ENCODE measurements at places on chromosomes 16 and 17.
A peak's percentile ranks its signal among the peaks of the same experiment; 100 is the strongest.

DNA sequence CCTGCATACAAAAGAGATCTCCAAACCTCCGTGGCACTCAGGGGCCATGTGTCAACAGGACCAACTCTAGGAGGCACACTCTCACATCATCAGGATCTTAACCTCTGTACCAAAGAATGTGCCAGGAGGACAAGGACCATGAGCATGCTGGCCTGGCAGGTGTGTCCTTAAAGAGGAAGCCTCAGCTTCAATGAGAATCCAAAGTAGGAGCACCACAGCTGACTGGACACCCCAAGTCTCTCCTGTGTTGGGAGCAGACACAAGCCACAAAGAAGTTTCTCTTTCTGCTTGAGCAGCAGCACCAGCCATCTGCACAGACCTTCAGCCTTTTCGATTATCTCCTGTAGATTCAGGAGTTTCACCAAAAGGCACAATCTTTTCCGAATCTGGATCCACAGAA, 1734.5 kb downstream of the TP53TG3F start:
- no peak for DNase-seq

- DNase-seq, result no peak
These were observed 9.8 kb upstream of the PLK1 start for GRCh38 chr16:23668873-23669272.

- DNase-seq, result no peak
These were observed 4.4 kb upstream of the LHX1 start for GRCh38 chr17:36932694-36933511.

DNA sequence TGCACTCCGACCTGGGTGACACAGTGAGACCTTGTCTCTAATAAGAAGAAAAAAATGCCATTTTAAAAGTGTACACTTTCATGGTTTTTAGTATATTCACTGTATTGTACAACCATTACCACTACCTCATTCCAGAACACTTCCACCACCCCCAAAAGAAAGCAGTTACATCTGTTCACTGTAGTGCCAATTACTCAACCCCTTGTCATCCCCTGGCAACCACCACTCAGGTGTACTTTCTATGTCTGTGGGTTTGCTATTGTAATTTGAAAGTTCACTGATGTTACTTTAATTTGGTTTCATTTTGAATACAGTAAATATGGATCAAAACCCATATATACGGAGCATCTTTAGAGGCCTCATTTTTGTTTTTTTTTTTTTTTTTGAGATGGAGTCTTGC, 6.1 kb downstream of the ZG16 start:
- DNase-seq, result peak; percentile 47

GRCh38 chr16:3654249-3654991, at the start of gene DNASE1:
Gene DNASE1 (plus strand): TSS chr16:3654691. CDS start chr16:3655374, 683 bp downstream.
- DNase-seq, result peak; percentile 65

DNA sequence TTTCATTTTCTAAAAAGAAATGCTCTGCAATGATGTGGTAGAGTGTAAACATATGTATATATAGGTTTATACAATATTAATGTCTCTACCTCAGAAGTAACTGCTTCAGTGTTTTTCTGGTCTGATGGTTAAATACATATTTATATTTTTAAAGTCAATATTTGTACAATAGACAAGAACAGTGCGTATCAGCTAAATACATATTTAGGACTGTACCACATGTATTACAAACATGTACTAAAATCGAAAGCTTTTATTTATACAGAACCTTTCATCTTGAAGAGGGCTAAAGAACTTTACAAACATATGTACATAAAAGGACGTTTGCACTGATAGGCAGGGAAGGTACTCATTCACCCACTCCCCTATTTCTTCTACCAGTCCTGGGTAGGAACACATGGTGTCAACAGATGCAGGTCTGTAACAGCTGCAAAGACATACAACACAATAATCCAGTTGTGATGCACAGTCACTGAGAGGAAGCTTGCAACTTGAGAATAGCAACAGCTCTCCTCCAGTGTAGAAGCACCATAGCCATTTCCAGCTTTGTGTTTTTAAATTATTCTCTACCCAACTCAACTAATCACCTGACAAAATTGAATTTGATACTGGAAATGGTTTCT, 206.9 kb upstream of the C17orf78 start:
- DNase-seq, result no peak

- no peak for DNase-seq
These were observed 32.8 kb upstream of the MNT start for GRCh38 chr17:2433696-2434095.

- peak; percentile 21 for DNase-seq
These were observed 10.9 kb upstream of the ZFHX3 start for GRCh38 chr16:73058616-73059409.

GRCh38 chr16:23679274-23679985, 741 bp downstream of the PLK1 start:
- DNase-seq, result no peak

DNA sequence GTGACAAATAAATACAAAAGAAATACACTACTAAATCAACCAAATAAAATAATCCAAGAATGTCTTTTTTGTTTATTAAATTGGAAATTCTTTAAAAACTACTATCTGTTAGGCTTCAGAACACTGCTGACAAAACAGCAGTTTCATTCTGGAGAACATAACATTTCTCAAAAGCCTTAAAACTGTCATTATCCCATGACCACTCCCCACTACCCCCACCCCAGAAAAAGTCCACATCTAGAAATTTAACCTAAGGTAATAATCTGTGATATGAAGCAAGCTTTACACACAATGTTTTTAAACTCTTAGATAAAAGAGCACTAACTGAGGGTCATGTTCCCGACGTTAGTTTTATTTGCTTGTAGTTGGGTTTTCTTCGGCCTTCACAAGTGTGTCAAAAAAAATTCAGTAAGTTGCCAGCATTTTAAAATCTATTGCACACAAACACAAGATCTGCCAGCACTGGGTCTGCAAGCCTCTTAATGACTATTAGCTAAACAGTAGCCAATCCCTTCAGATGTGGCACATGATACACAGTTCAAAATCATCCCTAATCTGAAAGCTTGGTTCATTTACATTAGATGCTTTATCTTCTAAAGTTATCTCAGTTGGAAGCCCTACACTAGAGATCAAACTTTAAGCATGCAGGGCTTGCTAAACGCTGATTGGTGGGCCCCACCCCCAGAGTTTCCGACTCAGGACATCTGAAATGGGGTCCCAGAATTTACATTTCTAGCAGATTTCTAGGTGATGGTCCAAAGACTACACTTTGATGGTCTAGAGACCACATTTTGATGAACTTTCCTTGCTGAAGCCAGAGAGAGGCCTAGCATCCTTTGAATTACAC, 75.2 kb downstream of the KANSL1 start:
- DNase-seq, result no peak

DNA sequence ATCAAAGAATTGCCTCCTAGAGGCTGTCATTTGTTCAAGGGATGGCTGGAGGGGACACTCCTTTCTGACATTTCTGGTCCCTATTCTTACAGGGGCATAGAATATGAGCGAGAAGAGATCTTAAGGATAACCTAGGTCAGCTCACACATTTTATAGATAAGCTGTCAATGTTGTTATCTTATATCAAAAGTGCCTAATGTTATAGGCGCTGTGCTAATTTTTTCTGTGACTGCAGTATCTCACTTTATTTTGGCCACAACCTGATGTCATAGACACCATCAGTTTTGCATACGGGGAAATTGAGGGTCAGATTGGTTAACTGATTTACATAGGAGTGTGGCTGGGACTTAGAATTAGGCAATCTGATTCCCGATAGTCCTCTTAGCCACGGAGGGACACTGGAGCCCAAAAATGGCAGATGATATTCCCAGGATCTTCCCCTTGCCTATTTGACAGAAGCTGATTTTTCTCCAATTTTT, 1.2 kb downstream of the CPD start:
- no peak for DNase-seq

GRCh38 chr16:10541366-10541765, 39.0 kb downstream of the EMP2 start:
- DNase-seq, result no peak
